CD4-positive, alpha-beta T cell (primary cell): ENCODE measurements at places on chromosomes 7 and 10.

GRCh38 chr10:74415146-74415839, 264.3 kb downstream of the ADK start:
- H3K4me3 ChIP-seq = no peak overlapping the region
- no peak overlapping the region for H3K27ac ChIP-seq
- H3K4me1 ChIP-seq = no peaks in the 10 kb centered on the region

GRCh38 chr7:132034748-132035416, 478.5 kb upstream of the PODXL start:
- H3K27me3 ChIP-seq = peaks cover 8% of the 10 kb centered on the region
- no peak overlapping the region for H3K27ac ChIP-seq
- H3K4me3 ChIP-seq = no peak overlapping the region
- DNase-seq = no peak

DNA sequence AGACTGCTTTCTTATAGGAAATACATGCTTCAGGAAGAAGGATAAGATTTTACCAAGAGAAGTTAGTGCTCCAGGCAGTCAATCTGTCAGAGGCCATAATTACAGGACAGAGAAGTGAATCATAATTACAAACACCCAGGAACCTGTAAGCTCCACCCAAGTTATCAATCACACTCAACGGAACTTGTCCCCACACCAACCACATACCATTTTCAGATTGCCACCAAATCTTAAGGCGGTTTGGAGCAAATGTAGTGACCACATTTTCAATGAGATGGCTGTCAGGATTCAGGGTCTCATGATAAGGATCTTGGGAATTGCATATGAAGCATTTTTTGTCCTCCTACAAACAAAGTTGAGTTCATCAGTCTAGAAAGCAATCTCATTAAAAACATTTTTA, 4.8 kb downstream of the LAMB1 start:
- no peak overlapping the region for H3K27ac ChIP-seq
- DNase-seq = no peak
- H3K27me3 ChIP-seq = peaks cover 36% of the 10 kb centered on the region
- no peak overlapping the region for H3K4me3 ChIP-seq

- no peaks in the 10 kb centered on the region for H3K27me3 ChIP-seq
- H3K4me3 ChIP-seq = no peak overlapping the region
Measured at GRCh38 chr7:44674381-44674780, 68.0 kb downstream of the OGDH start.

GRCh38 chr10:123348691-123349572, 194.7 kb downstream of the BUB3 start:
- DNase-seq = no peak
- peaks cover 5% of the 10 kb centered on the region for H3K27me3 ChIP-seq

- no peak overlapping the region for H3K27ac ChIP-seq
- H3K36me3 ChIP-seq = peaks cover 59% of the 10 kb centered on the region
- no peaks in the 10 kb centered on the region for H3K27me3 ChIP-seq
- peaks cover 41% of the 10 kb centered on the region for H3K4me1 ChIP-seq
Measured at GRCh38 chr7:100348805-100349204, 9.1 kb upstream of the PILRB start.

DNA sequence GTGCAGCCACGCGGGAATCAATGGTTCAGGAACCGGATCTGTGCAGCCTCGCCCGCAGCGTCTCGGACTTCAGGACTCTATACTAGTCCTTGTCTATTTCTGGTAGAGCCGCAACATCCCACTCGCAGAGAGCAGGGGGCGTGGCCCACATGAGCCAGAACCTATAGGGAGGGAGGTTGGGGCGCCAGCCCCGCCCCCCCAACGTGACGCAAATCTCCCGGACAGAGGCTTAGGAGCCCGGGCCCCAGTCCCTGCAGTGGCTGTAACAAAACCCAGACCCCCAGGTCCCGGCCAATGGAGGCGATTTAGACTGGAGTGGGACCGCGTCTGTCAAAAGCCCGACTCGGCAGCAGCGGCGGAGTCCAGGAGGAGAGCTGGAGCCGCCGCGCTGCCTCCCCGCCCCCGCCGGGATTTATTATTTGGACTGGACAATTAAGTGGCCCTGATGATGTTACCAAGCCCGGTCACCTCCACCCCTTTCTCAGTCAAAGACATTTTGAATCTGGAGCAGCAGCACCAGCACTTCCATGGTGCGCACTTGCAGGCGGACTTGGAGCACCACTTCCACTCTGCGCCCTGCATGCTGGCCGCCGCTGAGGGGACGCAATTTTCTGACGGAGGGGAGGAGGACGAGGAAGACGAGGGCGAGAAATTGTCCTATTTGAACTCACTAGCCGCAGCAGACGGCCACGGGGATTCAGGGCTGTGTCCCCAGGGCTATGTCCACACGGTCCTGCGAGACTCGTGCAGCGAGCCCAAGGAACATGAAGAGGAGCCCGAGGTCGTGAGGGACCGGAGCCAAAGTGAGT, at the start of gene NKX2-3:
NKX2-3 (plus strand) TSS at position 256 of the 809 bp plus-strand sequence; CDS start at position 446, 190 bp downstream.
- no peak within 1 kb of the TSS for H3K27ac ChIP-seq
- DNase-seq = no peak
- no peaks in the 10 kb centered on the region for H3K36me3 ChIP-seq
- H3K4me3 ChIP-seq = peak within 1 kb of the TSS; percentile 16
- H3K27me3 ChIP-seq = peaks cover 69% of the 10 kb centered on the region

DNA sequence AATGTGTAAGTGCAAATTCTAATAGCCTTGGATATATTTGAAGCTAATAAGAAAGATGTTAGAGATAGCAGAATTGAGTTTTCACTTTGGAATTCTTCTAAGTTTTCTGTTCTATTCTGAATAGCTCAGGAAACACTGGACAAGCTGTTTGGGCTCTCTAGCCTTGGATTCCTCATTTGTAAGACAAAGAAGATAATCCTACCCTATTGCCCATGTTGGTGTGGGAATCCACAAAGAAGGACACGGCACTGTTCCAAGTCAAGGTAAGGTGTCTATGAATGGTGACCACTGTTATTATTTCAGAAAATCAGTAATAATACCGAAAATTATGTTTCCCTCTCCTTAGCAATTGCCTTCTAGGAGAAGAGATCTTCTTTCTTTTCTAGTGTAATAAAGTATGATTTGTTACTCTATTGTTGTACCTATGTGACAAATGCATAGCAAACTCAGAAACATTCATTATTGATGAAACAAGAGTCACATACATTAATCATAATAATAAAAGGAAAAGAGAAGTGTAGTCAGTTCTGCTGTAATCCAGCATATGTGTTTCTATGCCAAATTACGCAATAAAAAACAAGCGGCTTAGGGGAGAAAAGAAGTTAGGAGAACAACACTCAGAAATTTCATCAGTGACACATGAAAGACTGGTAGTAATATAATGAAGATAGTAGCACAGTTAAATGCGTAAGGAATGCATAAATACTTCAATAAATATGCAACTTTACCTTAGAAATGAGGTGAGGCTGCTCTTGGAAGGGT, 1012.3 kb upstream of the PHF14 start:
- H3K27me3 ChIP-seq = no peaks in the 10 kb centered on the region
- no peak for DNase-seq
- no peak overlapping the region for H3K27ac ChIP-seq
- no peak overlapping the region for H3K4me3 ChIP-seq

GRCh38 chr7:13898957-13899670, 90.4 kb downstream of the ETV1 start:
- no peaks in the 10 kb centered on the region for H3K4me1 ChIP-seq
- no peaks in the 10 kb centered on the region for H3K27me3 ChIP-seq
- H3K27ac ChIP-seq = no peak overlapping the region
- H3K4me3 ChIP-seq = no peak overlapping the region

DNA sequence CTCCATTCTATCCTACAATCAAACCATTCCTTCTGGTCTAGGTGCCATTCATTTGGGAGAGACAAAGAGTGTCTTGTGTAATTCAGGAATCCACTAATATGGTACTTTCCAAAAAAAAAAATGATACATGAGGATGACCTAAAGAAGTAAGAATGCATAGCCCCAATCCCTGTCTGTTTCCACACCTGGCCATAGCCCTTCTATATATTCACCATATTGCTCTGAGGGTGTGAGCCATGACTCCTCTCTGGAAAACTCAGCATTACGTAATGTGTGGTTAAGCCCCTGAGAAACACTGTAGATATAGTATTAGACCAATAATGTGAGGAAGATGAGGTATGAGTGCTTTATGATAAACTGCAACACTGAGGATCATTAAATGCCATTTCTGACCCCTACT, 592.7 kb downstream of the INHBA start:
- H3K4me3 ChIP-seq = no peak overlapping the region
- no peak overlapping the region for H3K27ac ChIP-seq
- H3K27me3 ChIP-seq = no peaks in the 10 kb centered on the region
- no peaks in the 10 kb centered on the region for H3K36me3 ChIP-seq

GRCh38 chr7:151782598-151783448, 94.1 kb downstream of the PRKAG2 start:
- H3K27ac ChIP-seq = no peak overlapping the region
- H3K4me3 ChIP-seq = peak overlapping the region; percentile 38
- DNase-seq = peak; percentile 74
- H3K27me3 ChIP-seq = no peaks in the 10 kb centered on the region
- peaks cover 19% of the 10 kb centered on the region for H3K36me3 ChIP-seq

DNA sequence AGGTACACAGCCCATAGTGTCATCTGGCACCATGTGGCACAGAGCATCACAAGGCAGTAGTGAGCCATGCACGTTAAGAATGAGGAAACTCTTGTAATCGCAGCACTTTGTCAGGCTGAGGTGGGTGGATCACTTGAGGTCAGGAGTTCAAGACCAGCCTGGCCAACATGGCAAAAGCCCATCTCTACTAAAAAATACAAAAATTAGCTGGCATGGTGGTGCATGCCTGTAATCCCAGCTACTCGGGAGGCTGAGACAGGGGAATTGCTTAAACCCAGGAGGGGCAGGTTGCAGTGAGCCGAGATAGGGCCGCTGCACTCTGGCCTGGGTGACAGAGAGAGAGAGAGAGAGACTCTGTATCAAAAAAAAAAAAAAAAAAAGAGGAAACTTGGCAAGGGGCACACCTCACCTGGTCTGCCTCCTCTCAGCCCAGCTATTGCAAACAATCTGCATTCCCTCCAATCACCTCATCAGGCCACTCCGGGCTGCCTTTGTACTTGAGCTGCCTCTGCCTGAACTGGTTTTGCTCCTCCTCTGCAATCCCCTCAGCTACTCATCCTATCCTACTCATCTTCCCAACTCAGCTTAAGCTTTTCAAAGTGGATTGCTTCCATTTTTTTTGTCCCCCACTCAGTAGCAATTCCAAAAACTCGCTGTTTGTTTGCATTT, 46.0 kb upstream of the OPTN start:
- no peaks in the 10 kb centered on the region for H3K36me3 ChIP-seq
- H3K4me3 ChIP-seq = no peak overlapping the region
- H3K27ac ChIP-seq = no peak overlapping the region

GRCh38 chr7:99381664-99382075, 7.1 kb downstream of the ARPC1B start:
- no peak overlapping the region for H3K4me3 ChIP-seq
- H3K27me3 ChIP-seq = no peaks in the 10 kb centered on the region
- peaks cover 94% of the 10 kb centered on the region for H3K4me1 ChIP-seq

- H3K4me3 ChIP-seq = no peak overlapping the region
- H3K27ac ChIP-seq = no peak overlapping the region
- DNase-seq = no peak
- no peaks in the 10 kb centered on the region for H3K36me3 ChIP-seq
Measured at GRCh38 chr10:282294-283139, 147.3 kb downstream of the ZMYND11 start.

DNA sequence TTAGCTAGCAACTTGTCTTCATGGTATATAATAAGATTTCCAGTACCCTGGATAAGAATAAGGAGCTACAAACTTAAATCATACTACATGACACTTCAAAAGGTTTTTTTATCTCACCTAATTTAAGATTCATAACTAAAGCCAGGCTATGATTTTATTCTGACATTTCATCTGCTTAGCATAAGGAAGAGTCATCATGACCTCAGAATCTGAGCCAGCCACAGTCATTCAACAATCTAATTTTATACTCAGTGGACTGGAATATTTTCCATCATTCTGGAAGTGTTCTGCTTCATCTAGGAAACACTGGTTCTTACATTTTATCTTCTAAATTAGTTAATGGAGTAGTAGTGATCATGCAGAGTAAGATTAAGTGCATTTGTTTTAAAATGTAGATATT, 102.1 kb upstream of the KCND2 start:
- no peaks in the 10 kb centered on the region for H3K4me1 ChIP-seq
- no peak for DNase-seq
- no peaks in the 10 kb centered on the region for H3K36me3 ChIP-seq
- no peak overlapping the region for H3K4me3 ChIP-seq
- no peaks in the 10 kb centered on the region for H3K27me3 ChIP-seq

DNA sequence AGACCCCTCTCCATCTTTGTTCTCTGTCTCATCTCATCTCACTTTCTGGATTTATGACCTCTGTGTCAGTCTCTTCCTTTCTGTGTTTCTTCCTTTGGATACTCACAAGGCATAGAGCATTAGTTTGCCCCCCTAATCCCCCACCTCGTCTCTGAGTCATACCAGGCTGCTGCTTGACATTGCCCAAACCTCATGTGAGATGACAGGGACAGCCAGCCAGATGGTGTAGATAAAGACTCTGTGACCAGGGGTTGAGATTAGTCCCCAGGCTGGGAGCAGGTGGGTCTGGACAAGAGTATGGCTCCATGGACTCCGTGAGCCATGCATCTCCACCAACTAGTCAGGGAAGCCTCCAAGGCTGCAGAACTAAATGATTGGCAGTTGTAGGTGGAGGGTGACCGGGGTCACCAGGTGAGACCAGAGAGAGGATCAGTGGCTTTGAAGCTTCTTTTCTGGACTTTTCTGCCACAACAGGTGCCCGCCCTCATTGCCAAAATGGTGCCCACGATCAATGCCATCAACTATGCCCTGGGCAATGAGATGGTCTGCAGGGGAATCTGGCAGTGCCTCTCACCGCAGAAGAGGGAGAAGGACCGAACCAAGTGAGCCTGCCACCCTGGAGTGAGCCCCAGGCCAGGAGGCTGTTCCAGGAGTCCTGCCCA, 13.3 kb downstream of the RGR start:
- H3K27me3 ChIP-seq = peaks cover 9% of the 10 kb centered on the region
- no peak overlapping the region for H3K4me3 ChIP-seq
- DNase-seq = no peak
- peaks cover 7% of the 10 kb centered on the region for H3K4me1 ChIP-seq
- no peaks in the 10 kb centered on the region for H3K36me3 ChIP-seq

DNA sequence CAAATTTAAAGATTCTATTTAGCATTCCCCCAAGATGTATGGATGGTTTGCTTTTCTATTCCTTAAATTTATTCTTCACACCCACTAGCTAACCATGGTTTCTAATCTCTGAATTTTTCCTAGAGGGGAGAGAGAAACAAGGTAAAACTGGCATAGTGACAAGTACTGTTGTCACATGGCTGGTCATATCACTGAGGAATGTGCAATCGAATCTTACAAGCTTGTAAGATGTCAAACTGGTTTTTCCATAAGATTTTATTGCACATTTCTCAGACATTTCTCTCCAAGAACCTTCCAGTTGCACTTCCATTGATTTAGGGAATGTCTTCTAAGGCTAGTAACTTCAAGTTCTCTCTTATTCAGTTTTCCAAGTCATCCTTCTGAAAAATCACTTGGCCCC, 89.8 kb downstream of the MBL2 start:
- no peak for DNase-seq
- H3K27ac ChIP-seq = no peak overlapping the region
- H3K27me3 ChIP-seq = no peaks in the 10 kb centered on the region
- H3K4me1 ChIP-seq = no peaks in the 10 kb centered on the region

- no peak overlapping the region for H3K27ac ChIP-seq
- H3K4me1 ChIP-seq = no peaks in the 10 kb centered on the region
- no peaks in the 10 kb centered on the region for H3K36me3 ChIP-seq
- H3K4me3 ChIP-seq = no peak overlapping the region
- no peak for DNase-seq
- H3K27me3 ChIP-seq = peaks cover 14% of the 10 kb centered on the region
Measured at GRCh38 chr7:25216837-25217236, 11.4 kb downstream of the NPVF start.
